ENCODE measurements at places on chromosomes 13 and 19.

DNA sequence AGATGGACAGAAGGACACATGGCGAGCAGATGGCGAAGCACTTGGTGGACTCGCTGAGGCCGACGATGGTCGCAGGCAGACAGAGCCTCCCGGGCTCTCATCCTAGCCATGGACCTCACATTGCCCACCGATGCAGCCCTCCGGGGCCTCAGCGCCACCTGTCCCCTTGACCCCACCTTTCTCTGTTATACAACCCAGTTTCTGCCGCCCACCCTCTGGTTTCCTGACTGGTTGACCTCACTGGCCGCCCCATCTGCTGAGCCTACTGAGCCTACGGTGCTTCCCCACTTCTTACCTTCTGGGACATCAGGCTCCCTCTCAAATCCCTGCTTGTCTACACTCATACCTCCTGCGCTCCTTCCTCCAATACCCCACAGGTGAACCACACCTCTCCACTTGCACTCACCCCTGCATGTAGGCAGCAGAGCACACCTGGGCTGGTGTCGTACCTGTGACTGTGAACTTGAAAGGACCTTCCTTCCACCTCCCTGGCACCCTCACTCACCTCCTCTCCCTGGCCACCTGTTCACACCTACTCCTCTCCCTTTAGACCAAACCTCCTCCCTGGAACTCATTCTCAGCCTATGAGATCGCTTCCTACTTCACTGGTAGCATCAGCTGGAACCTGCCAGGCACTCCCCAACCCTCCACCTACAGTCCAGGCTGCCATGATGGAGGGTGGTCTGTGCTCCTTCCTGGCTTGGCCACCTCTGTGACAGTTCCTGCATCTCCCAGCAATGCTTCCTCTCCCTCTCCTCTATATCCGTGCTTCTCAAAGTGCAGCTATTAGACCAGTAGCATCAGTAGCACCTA, 36.1 kb downstream of the HPN start:
- no peak for DNase-seq

- no peak for DNase-seq
These were observed 7.0 kb downstream of the CLASRP start for GRCh38 chr19:45045671-45046353.

DNA sequence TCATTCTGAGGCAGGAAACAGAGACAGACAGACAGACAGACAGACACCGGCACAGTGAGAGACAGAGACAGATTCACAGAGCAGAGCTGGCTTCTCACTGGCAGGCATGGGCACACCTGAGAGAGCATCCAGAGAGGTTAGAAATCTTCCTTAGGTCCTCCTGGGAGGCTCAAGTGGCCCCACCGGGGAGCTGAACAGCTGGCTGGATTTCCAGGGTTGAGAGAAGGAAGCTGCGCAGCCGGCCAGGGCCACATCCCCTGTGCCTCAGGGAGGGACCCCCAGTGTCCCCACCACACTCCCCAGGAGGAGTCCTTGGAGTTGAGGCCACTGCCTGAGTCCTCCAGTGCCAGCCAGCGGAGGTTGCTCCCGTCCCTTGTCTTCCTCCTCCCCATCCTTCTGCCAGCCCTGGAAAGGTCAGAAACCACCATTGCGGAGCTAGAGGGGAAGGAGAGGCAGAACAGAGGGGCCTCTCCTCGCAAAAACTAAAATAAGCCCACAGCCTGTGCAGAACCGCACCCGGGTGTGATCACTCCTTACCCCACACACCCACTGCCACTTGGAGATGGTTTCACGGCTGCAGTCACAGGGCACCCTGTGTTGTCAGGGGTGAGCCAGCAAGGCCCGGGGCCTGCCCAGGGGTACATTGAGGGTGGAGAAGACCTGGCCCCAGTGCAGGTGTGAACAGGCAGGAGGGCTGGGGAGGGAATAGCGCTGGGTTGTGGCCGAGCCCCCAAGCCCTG, 4.2 kb downstream of the FFAR3 start:
- DNase-seq = no peak

GRCh38 chr19:14015524-14016035, 9.5 kb upstream of the RFX1 start:
- DNase-seq = no peak

- DNase-seq = no peak
These were observed 115.9 kb upstream of the GJB6 start for GRCh38 chr13:20348018-20348417.

- DNase-seq = no peak
These were observed 13.5 kb downstream of the IL17D start for GRCh38 chr13:20716951-20717350.

- DNase-seq = peak; percentile 35
These were observed 98.5 kb upstream of the PABPC3 start for GRCh38 chr13:24997367-24997967.

DNA sequence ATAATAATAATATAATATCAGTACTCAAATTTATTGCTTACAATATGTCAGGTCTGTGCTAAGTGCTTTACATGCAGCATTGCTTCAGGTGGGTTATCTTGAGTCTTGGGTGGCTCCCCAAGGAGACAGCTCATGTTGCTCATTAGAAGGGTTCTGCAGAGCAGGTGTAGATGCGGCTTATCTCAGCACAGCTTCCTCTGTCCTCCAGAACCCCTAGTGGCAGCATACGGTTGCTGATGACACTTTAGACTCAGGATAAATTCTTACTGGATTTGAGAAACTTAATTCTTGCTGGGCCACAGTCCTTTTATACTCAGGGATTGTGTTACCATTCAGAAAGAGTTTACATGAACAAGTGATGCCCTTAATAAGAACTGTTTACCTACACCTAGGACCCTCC, 8.9 kb downstream of the COG3 start:
- peak; percentile 32 for DNase-seq

DNA sequence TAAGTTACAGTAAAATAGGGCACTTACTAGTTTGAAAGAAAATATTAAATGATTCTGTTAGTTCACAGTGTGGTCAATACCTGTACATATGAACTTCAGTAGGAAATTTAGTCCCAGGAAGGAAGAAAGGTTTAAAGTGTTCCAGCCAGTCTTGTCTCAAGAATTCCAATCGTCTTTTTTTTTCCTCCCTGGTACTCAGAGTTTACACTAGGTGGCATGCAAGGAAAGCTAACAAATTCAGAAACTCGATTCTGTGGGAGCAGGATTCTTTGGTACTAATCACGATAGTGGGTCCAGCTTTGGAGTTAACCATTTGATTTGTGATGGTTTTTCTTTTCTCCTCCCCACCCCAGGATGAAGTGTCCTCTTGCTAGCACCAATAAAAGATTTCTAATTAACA, 43.6 kb downstream of the POLR1D start:
- no peak for DNase-seq

Data from CD4-positive, alpha-beta T cell treated with Interleukin-1 beta for 1 hour (primary cell).